NCI-H460 (cell line): ENCODE measurements at places on chromosomes 5 and 9. TPM values are rescaled to one million over a fixed set of nuclear protein-coding genes. Genes with fewer than 3 reads are reported as not detected.

Gene ROR2
- 0.10 and 0.14 TPM in 2 replicates for total RNA-seq

Gene PRR7
- 29.8 and 34.5 TPM in 2 replicates for total RNA-seq

Gene PKD2L2
- not detected in 2 replicates for total RNA-seq

Gene SPATA31A3
- not detected in 2 replicates for total RNA-seq

Gene LSM11
- total RNA-seq = 4.9 and 6.2 TPM in 2 replicates

Gene IFT74
- total RNA-seq = 16.8 and 20.7 TPM in 2 replicates

Gene IFNA2
- not detected in 2 replicates for total RNA-seq

Gene INSL4
- total RNA-seq = 3.3 and 4.6 TPM in 2 replicates

Gene GRXCR2
- total RNA-seq = not detected in 2 replicates

Gene HMMR
- 75.7 and 78.2 TPM in 2 replicates for total RNA-seq

Gene PCDHGA5
- 0.58 and 0.62 TPM in 2 replicates for total RNA-seq

Gene CRHBP
- total RNA-seq = not detected in 2 replicates

Gene SLC36A3
- total RNA-seq = not detected in 2 replicates

Gene DMRT2
- total RNA-seq = not detected in 2 replicates

Gene ZNF658
- 3.5 and 4.9 TPM in 2 replicates for total RNA-seq

Gene IDNK
- total RNA-seq = 13.7 and 16.8 TPM in 2 replicates

Gene ANKRD55
- not detected in 2 replicates for total RNA-seq

Gene ADCY2
- not detected in 2 replicates for total RNA-seq

Gene ARID3C
- not detected in 2 replicates for total RNA-seq

Gene RNF183
- total RNA-seq = 0.32 TPM in 1 of 2 replicates, not detected in the other

Gene FYB1
- 0.02 TPM in 1 of 2 replicates, not detected in the other for total RNA-seq

Gene IFNA17
- total RNA-seq = not detected in 2 replicates

Gene PCSK5
- 11.1 and 13.3 TPM in 2 replicates for total RNA-seq

Gene C7
- not detected in 2 replicates for total RNA-seq

Gene FAM169A
- total RNA-seq = 15.8 and 18.5 TPM in 2 replicates

Gene EGFLAM
- total RNA-seq = 53.0 and 58.8 TPM in 2 replicates

Gene SLC34A3
- total RNA-seq = not detected in 2 replicates

Gene OR2V2
- total RNA-seq = not detected in 2 replicates

Gene NR2F1
- total RNA-seq = 17.8 and 18.4 TPM in 2 replicates

Gene SLC4A9
- not detected in 2 replicates for total RNA-seq

Gene HRCT1
- total RNA-seq = 1.4 and 3.2 TPM in 2 replicates

Gene OBP2B
- total RNA-seq = not detected in 2 replicates

Gene ADAMTS2
- not detected in 2 replicates for total RNA-seq

Gene GCNT1
- 0.55 and 0.79 TPM in 2 replicates for total RNA-seq

Gene GAS1
- total RNA-seq = 5.0 and 5.4 TPM in 2 replicates
